ENCODE measurements at places on chromosomes 2 and 18.

- no peak for DNase-seq
Measured at GRCh38 chr2:167692936-167693335, 554.5 kb downstream of the STK39 start.

- no peak for DNase-seq
Measured at GRCh38 chr2:24613154-24613814, 122.2 kb downstream of the NCOA1 start.

DNA sequence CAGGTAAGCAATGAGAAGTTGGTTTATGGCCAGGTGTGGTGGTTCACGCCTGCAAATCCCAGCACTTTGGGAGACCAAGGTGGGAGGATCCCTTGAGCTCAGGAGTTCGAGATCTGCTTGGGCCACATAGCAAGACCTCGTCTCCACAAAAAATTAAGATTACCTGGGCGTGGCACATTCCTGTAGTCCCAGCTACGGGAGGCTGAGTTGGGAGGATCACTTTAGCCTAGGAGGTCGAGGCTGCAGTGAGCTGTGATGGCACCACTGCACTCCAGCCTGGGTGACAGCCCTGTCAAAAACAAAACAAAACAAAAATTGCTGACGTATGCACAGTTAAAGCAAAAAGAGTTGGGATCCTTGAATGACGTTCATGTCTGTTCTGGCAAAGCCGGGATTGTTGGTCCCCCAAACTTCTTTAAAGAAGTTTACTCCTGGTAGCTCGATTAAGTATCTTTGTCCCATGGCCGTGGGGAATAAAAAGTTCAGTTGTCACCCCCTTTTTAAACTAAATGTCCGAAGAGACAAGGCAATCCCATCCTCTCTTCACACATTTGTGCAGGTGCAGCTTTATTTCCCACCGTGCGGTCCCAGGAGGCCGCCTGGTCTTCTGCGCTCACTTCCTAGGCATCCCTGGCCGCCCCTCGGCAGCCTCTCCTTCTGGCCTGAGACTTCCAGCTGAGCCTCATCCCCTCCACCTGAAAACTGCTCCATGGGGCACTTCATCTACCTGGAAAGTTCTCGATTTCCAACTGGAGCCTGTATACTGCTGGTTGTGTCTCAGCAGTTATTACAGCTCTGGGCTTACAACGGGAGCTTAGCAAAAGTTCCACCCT is 762 bp upstream of the SPOPL start:
- DNase-seq, result no peak

- no peak for DNase-seq
Measured at GRCh38 chr2:129347486-129348217, 631.8 kb upstream of the RAB6C start.

GRCh38 chr2:173868406-173868805 is 96.8 kb downstream of the SP3 start:
- no peak for DNase-seq

DNA sequence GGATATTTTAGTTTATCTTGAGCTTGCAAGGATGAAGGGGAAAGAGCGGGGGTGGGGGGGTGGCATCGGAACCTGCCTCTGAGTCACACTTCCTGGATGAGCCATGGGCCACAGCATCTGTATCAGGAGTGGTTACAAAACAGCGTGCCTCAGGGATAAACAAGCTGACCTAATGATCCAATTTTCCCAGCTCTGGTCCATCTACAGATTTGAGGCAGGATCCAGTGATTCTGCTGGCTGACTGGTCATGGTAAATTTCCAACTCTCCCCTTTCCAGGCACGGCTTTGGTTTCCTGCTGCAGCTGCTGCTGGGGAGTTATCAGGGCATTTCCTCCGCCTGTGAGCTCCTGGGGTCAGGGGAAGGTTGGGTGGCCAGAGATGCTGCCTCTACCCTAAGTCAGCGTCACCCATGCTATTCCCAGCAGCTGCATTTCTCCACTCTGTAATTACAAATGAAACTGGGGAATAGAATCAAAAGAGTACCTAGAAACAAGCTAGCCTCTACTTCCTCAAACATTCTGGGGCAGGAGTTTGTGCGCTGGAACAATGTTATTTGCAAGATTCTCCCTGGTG is 4.7 kb upstream of the HPCAL1 start:
- no peak for DNase-seq

DNA sequence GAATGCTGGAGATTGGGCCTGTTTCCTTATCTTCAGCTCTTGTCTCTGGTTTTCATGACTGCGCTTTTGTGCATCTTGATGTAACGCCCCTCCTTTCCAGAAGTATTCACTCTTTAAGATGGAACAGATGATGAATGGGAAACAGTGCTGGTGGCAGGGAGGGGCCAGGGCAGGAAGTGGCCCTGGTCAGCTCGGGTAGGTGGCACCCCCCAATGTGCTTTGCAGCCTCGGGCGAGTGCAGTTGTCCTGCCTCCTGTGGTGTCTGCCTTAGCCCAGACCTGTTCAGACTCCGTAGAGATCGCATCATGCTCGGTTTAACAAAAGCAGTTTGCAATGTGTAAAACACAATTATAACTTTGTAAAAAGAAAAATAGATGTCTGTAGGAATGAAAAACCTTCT is 17.0 kb upstream of the MGAT4A start:
- no peak for DNase-seq

DNA sequence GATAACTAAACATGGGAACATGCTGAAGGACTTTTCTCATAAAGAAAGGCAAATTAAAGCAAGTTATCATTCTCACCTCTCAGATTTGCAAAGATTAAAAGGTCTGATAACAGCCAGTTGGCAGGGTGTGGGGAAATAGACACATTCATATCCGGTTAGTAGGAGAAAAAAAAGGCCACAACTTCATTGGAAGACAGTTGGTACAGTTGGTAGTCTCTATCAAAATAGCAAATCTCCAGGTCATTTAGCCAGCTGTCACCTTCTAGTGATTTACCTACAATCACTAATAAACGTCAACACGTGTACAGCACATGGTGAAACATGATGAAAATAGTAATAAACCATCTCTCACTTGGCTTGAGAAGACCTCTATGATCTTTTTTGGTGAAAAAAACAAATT is 16.6 kb downstream of the INPP5D start:
- no peak for DNase-seq

DNA sequence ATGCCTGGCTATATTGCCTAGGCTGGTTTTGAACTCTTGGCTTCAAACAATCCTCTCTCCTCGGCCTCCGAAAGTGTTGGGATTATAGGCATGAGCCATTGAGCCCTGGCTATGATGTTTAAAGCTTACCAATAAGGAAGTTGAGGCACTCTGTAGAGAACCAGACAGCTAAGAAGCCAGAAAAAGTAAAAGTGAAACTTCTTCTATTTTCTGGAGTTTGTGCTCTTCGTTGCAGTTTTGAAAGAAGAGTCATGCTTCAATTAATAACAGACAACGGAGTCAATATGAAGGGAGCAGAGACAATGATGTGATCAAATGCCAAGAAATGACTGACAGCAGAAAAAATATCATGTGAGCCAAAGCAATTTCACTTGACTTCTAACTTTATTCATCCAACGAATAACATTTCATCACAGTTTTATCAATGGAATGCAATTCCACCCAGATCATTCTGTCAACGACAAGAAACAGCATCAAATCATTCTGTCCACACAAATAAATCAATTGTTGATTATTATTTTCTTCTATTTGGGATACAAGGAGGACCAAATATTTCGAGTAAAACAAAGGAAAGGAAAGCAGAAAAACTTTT is 175.5 kb upstream of the CELF4 start:
- DNase-seq, result no peak

GRCh38 chr18:78758496-78758895 is 221.1 kb upstream of the SALL3 start:
- no peak for DNase-seq

DNA sequence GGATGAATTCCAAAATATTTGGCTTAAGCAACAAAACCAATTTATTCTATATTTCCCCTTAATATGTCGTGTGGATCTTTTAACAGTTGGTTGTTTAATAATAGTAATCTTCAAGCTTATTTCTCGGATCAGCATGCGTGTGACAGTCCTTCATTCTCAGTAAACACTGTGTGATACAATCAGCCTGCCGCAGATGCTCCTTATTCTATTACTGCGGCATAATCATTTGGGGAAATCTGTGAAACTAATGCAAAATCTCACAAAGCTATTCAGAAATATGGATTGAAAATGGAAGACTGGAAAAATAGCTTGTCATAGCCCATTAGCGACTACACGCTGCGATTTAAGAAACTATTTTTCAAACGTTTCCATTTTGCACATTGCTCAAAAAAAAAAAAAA is 36.9 kb downstream of the LINC00305 start:
- DNase-seq, result no peak

DNA sequence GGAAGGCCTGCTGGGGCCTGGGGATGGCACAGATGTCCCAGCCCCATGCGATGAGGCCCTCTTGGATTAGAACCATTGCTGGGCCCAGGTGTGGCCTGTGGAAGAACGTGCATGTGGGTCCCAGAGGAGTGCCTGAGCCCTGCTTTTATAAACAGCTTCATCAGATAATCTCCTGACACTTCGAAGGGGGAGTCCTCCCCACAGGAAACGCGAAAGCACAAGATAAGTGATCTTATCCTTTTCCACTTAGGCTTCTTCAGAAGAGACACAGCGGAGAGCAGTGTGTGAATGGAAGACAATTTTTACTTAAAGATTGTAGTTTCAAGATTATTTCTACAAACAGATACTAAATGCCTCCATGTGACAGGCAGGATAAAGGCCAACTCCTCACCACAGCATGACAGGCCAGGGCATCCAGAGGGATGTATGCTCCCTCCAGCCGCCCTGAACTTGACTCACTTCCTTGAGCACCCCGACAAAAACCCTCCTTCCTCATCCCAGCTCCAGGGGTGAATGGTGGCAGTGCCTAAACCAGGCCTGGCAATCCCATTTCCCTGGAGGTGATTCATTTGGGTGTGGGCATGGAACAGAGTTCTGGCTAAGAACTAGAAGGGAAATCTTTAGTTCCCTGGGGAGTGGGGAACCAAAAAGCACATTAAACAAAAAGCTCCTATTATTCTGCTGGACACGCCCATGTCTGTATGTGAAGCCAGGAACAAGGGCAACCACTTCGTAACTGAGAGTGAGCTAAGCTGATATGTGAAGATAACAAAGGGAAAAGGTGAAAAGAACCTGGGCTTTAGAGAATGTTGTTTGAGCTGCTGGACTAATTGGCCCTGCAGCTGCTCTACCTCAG is 56.2 kb upstream of the TMEM163 start:
- no peak for DNase-seq

DNA sequence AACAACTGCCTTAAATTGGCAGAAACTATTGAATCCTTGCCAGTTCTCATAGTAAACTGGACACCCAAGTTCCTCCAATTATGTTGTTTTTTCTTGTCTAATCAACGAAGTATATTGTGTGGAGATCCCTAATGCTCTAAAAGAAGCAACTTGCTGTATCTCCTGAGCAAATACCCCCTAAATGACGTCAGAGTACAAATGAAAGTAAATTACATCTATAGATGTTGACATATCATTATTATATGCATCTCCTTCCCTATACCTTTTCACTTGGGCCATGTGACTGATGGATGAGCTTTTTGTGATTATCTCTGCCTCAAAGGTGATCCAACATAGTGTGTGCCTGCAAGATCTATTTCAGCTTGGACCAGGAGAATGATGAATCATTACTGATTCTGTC is 159.4 kb downstream of the CCDC148 start:
- no peak for DNase-seq

DNA sequence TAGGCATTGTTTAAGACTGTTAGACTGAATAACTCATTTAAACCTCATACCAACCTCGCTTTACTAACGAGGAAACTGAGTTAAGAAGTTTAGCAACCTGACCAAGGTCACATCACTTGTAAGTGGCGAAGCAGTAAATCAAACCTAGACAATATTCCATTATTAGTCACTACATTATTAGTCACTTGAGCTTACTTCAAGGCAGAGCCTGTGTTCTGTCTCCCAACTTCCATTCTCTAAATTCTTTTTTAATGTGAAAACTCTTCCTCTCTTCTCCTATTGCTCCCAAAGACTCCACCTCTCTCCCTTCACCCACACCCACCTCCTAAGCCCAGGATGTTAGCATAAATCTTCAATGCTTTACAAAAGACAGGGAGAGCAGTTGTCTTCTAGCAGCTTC is 156.5 kb downstream of the ARL6IP6 start:
- DNase-seq, result no peak

DNA sequence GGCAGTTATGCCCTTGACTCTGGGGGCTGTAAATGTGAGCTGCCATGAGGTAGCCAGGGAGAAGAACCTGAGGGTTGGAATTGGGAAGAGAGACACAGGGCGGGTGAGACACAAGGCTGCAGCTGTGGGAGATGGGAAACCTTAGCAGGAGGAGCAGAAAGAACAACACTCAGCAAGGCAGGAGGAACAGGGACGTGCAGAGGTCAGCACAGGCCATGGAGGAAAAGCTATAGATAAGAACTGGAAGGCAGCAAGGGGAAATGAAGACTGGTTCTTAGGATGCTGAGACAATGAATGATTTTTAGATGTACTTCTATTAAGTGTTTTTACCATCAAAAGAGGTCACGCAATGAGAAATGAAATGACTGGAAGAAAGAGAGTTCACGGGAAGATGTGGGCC is 80.2 kb downstream of the USP40 start:
- DNase-seq, result no peak

- no peak for DNase-seq
Measured at GRCh38 chr2:86249176-86249575, 49.9 kb downstream of the MRPL35 start.

GRCh38 chr2:241330616-241330981 is 14.9 kb downstream of the SEPTIN2 start:
- DNase-seq, result no peak

DNA sequence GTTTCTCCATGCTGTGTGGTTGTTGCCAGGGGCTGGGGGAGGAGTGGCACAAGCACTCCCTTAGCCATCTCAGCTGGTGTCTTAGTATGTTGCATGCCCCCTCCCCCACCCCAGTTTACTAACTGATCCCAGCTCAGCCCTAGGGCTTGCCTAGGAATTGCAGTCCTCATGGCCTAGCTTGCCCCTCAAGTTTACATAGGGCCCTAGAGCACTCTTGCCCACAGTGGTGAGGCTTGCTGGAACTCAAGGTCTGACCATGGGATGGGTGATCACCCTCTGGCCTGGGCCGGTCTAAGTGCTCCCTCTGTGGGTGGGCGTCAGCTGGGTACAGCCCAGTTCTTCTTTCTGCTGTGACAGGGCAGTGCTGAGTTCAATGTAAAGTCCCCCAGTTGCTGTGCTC is 156.1 kb upstream of the PIEZO2 start:
- DNase-seq, result no peak

DNA sequence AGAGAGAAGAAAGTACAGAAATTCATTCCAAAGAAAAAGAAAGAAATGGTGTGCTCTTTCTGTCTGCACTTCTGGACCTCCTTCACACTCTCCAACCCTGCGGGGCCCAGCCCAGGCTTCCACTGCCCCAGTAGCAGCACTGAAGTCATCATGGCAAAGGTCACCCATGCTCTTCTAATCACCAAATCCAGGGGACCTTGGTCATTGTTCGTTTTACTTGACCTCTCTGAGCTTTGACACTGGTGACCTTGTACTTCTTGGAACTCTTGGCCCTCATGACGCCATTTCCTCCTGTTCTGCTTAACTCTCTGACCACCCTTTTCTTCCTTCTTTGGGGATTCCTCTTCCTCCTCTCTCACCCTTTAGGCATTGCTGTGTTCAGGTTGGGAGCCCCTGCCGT is 105.6 kb downstream of the SMAD7 start:
- no peak for DNase-seq

- DNase-seq, result no peak
Measured at GRCh38 chr2:45172142-45172541, 162.9 kb upstream of the SIX2 start.
